Stimulated activated CD8-positive, alpha-beta memory T cell treated with anti-CD3 and anti-CD28 coated beads, Interleukin-2, amount 100 ng/mL, for 1 hour (primary cell): ENCODE measurements at places on chromosomes 2 and 18.

- DNase-seq = no peak
Measured at GRCh38 chr2:152106464-152106863, 7.6 kb upstream of the CACNB4 start.

DNA sequence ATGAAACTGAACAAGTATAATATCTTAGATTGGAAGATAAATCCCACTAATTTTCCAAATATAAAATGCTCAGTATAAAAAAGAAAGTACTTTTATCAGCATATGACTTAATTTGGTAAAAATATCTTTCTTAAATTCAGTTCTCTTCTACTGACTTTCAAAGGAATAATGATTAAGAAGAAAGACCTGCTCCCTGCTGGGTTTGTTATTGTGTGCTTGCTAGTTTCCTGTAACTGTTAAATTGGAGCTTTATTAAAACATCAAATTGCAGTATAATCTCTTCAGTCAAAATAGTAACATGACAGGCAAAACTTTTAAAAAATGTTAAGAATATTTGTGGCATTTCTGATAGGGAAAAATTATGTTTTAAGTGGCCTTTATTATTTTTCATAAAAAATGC, 1317.4 kb upstream of the CDH2 start:
- DNase-seq = no peak

DNA sequence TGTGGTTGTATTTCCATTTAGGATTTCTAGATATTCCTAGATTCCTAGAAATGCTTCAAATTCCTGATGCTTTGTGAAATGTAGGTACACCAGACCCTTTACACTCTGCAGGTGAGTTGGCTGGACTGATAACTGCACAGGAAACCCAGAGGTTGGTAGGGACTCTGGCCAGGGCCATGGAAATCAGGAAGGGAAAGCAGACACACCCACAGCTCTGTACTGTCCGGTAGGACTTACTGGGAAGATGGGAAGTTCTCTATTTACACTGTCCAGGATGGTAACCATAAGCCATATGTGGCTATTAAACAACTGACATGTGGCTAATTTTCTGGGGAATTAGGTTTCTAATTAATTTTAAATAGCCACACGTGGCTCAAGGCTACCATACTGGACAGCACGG, 31.4 kb downstream of the NEMP2 start:
- no peak for DNase-seq

DNA sequence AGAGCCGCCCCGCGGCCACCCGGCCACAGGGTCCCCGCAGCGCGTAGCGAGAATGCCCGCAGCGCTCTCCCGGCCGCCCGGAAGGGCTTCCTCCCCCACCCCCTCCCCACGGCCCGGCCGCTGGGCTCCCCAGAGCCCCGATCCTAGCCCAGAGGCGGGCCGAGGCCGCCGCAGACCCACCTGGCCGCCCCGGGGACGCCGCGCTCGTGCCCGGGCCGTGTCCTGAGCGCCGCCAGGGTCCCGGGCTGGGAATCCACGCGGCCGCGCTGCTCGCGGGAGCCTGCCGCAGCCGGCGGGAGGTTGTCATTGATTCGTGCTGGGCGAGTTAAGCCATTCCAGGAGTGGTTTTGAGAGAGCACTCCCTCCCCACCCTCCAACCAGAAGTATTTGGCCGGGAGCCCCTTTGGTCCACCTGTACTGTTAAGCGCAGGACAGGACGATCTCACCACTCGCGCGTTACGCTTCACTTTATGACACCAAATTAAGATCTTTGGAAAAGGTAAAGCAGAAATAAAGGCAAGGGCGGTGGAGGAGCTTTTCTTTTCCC, 206.4 kb upstream of the SMAD2 start:
- DNase-seq = no peak

DNA sequence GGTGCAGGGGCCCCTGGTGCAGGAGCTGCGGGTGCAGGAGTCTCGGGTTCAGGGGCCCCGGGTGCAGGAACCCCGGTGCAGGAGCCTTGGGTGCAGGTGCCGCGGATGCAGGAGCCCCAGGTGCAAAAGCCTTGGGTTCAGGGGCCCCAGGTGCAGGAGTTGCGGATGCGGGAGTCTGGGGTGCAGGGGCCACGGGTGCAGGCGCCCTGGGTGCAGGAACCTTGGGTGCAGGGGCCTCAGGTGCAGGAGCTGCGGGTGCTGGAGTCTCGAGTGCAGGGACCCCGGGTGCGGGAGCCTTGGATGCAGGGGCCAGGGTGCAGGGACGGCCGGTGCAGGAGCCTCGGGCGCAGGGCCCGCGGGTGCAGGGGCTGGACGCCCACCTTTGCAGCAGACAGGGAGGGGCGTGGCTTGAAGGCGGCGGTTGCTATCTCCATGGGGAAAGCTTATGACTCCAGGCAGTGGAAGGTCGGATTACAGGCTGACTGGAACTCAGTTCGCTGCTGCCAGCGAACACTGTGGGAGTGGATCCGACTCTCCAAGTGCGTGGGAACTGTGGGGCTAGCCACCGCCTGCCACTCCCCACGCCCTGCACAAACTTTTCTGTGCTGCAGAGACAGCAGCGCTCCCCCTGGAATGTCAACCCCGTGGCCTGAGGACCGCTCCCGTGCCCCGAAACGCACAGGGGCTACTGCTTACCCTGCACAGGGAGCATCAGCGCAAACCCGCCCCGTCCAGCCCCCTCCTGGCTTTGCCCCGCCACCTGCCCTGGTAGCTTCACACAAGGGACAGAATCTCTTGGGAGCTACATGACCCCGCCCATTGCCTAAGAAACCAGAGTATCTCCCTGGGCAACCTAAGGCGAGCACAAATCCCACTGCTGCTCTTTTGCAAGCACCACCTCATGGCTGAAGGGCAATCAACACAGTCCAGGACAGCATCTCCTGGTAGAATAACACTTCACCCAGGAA, 40.3 kb downstream of the COPS9 start:
- DNase-seq = no peak

GRCh38 chr2:239787538-239788050, 237.5 kb downstream of the NDUFA10 start:
- no peak for DNase-seq

DNA sequence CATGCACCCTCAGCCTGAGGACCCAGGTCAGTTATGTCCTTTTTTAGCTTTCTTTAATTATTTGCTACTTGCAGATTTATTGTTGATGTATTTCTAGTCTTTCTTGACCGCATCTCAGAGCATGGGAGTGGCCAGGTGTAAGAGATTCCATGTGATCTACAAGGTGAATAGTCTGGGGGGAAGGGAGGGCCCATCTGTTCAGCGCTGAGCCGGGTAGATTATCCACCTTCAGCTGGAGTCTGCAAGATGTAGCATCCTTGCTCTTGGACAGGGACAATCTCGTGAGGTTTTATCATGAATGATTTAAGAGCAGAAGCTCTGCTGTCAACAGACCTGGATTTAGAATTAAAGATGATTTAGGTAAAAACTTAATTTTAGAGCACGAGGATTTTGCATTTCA, 12.0 kb upstream of the DGKD start:
- DNase-seq = no peak
